Eye (tissue), 1 donor: ENCODE measurements at places on chromosomes 5 and 9.

DNA sequence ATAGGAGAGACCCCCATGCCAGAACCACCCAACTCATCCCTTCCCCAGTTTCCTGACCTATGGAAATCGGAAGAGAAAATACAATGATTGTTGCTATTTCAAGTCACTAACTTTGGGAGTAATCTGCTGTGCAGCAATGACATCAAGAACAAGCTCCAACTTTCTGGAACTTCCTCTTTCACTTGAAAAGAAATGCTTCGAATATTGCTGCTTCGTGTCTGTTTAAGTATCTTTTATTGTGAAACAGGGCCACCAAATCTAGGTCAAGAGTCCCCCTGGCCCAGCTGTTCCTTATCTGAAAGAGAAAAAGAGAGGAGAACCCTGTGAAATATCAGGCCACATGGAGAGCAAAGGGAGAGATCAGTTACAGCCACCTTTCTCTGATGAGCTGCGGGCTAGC is 59.4 kb upstream of the DNAH5 start:
- no peak for DNase-seq

GRCh38 chr9:89372230-89372816 is 54.0 kb downstream of the SECISBP2 start:
- DNase-seq = no peak

GRCh38 chr5:98605426-98605825 is 168.0 kb upstream of the RGMB start:
- no peak for DNase-seq

DNA sequence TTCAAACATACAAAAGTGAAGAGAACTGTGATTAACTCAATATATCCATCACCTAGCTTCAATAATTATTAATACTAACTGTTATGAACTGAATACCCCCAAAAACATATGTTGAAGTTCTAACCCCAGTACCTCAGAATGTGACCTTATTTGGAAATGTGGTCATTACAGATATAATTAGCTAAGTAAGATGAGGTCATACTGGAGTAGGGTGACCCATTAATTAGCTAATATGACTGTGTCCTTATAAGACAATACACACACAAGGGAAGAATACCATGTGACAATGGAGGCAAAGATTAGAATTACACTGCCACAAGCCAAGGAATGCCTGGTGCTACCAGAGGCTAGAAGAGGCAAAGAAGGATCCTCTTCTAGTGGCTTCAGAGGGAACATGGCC is 7.8 kb downstream of the RRAGA start:
- DNase-seq = no peak

GRCh38 chr5:108451269-108451668 is 69.4 kb upstream of the FBXL17 start:
- no peak for DNase-seq

DNA sequence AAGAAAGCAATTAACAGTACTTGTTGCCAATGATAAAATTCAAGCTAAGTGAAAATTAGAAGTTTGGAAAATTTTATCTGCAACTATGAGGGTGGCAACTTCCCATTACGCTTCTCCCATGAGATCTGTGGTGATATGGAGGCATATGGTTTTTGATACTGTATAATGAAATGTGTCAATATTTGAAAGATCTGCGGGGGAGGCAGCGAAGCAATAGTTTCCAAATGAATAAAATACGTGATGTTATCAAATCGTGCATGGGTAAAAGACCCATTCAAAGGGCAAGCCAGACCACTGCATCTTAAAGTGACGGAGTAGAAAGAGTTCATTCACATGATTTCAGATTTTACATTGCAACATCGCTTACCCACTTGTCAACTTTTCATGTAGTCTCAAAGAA is 20.9 kb upstream of the BOD1 start:
- DNase-seq = no peak

DNA sequence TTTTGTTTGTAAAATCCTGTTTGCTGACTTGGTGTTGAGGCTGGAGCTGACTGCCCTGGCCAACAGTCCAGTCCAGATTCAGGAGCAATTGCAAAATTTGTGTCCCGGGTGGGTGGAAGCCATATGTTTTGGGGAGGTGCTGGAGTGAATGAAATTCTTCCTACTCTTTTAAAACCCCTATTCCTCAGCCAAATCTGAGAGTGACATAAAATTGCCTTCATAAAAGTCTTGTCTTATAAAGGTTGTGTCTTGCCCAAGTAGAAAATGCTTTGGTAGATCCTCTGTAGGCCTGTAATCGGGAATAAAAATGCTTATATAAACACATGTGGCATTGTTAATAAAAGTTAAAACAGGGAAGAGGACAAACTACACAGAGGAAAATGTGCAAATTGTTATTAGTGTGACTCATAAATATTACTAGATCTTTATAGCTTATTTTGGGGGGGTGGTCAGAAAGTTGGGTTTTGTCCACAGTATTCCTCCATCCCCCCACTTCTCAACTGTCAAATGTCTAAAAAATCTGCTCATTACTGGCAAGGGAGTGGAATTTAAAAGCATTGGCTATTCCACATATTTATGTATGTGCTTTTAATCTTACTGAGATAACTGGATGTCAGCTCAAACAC is 45.6 kb downstream of the NNT start:
- DNase-seq = no peak

DNA sequence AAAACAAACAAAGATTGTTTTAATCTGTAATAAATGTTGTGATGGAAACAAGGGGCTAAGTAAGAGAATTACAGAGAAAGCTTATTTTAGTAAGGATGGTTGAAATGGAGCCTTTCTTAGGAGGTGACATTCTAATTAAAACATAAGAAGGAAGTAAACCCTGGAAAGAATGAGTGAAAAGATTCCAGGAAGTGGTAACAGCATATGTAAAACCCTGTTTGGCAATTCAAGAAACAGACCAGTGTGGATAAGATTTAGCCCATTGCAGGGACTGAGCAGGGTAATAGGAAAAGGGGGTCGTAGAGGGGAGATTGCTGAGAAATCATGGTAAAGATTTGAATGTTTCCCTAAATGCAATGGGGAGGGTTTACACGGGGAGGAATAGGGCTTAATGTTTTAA is 21.6 kb upstream of the PIP5K1B start:
- DNase-seq = no peak

- no peak for DNase-seq
Measured at GRCh38 chr5:37888476-37888875, 48.6 kb upstream of the GDNF start.

GRCh38 chr5:23446424-23446823 is 61.0 kb upstream of the PRDM9 start:
- DNase-seq = peak; percentile 40

GRCh38 chr5:95007921-95008597 is 276.8 kb downstream of the MCTP1 start:
- no peak for DNase-seq

- peak; percentile 48 for DNase-seq
Measured at GRCh38 chr5:115366223-115366622, 69.8 kb upstream of the CCDC112 start.

DNA sequence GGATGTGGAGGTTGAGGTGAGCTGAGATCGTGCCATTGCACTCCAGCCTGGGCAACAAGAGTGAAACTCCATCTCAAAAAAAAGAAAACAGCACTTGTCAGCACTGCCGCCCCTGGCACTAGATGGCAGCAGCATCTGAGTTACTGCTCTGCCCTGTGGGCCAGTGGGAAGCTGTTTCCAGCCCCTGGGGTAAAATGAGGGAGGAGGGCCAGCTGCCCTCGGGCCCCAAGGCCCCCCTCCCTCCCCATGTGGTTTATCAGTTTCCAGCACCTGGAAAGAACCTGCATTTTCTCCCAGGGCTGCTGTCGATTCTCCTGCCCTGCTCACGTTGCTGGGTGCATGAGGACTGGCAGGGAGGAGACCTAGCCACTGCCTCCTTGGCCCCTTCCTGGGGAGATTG is 13.2 kb upstream of the CEL start:
- DNase-seq = no peak

DNA sequence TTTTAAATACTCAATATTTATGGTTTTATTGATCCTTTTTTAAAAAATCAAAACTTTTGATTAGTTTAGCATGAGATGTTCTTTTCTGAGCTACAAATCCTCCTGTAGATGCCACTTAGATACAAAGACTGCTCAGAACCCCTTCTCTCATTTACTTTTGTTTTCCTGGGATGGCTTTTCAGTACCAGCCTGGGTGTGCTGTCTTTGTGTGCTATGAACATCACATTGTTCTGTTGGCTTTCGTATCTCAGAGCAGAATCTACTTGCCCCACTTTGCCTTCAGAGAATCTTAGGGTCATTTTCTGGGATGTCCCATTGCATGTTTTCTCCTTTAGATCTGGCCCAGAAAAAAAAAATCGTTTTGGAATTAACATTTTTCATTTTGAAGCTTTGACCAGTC is 85.9 kb downstream of the RASGRF2 start:
- DNase-seq = no peak

- DNase-seq = no peak
Measured at GRCh38 chr5:140037012-140037411, 6.1 kb downstream of the NRG2 start.

- DNase-seq = no peak
Measured at GRCh38 chr9:36127652-36128244, 8.8 kb upstream of the GLIPR2 start.

DNA sequence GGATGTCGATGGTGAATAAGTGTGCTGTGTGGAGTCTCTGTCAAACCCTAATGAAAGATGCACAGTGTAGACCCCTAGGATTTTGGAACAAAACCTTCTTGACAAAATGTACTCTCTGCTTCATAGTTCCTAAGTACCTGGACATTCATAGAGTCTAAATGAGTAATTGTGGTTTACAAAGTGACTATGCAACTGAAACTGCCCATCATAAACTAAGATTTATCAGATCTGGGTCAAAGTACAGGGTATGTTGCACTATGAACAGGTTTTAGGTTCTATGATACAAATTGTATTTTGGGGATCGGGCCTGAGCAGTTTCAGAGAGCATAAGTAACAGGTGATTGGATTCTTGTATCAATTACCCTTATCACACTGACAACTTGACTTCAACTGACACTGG is 79.4 kb downstream of the LURAP1L start:
- no peak for DNase-seq
